Stimulated activated CD4-positive, alpha-beta T cell treated with anti-CD3 and anti-CD28 coated beads, Interleukin-15, amount 100 ng/mL, for 1 hour (primary cell): ENCODE measurements at places on chromosomes 2 and 18.

DNA sequence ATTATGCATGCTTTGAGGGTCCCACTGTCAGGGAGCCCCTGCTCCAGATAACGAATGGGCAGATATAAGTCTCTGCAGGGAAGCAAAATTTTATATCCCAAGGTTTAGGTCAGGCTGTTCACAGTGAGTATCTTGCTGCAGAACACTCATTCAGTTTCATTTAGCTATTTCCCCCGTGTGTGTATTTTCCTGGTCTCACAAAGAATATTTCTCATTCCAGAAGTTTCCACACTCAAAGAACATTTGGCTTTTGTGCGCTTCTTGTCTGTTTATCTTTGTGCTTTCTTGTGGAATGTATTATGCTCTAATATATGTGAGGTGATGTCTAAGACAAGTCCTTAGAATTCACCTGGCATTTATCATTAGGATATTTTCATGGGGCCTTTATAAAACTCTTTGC is 140.4 kb upstream of the MMADHC start:
- DNase-seq, result no peak

DNA sequence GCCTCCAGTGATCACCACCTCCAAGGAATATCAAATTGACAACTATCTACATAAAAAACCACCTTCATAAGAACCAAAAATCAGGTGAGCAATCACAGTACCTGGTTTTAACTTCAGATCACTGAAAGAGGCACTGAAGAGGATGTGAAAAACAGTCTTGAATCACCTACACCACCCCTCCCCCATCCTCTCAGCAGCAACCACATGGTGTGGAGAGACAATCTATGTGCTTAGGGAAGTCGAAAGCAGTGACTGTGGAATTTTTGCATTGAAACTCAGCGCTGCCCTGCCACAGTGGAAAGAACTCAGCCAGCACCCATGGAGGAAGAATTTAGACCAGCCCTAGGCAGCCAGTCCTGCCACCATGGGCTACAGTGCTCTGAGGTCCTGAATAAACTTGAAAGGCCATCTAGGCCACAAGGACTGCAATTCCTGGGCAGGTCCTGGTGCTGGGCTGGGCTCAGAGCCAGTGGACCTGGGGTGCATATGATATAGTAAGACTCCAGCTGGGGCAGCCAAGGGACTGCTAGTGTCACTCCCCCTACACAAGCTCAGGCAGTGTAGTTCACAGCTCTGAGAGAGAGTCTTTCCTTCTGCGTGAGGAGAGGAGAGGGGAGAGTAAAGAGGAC is 75.6 kb downstream of the ATL2 start:
- DNase-seq, result no peak

DNA sequence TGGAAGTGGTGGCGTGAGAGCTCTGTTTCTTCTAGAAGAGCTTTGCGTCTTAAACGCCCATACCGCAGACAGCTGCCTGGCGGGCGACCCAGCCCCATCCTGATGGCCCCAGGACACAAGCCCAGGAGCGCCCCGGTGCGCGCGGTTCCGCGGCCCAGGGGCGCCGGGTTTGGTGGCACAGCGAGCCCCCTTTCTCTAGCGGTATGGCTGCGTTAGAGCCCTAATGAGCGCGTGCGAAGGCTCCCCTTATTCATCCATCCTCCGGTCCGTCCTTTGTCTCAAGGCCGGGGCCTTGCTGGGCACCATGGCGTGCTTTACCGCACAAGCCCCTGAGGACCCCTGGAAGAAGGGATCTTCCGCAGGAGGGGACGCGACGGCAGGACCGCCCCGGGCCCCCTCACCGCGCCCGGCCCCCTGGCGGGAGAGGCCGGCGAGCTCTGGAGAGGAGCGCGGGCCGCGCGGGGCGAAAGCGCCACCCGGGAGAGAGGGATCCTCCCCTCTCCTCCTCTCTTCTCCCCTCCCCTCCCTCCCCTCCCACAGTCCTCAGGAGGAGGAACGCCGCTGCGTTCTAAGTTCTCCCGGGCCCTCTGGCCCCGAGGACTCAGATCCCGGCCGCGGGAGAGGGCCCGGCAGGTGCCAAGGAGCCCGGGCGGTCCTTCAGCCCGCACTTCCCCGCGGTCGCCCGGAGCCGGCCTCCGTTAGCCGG is 626 bp upstream of the SLC1A4 start:
- DNase-seq, result peak; percentile 17

DNA sequence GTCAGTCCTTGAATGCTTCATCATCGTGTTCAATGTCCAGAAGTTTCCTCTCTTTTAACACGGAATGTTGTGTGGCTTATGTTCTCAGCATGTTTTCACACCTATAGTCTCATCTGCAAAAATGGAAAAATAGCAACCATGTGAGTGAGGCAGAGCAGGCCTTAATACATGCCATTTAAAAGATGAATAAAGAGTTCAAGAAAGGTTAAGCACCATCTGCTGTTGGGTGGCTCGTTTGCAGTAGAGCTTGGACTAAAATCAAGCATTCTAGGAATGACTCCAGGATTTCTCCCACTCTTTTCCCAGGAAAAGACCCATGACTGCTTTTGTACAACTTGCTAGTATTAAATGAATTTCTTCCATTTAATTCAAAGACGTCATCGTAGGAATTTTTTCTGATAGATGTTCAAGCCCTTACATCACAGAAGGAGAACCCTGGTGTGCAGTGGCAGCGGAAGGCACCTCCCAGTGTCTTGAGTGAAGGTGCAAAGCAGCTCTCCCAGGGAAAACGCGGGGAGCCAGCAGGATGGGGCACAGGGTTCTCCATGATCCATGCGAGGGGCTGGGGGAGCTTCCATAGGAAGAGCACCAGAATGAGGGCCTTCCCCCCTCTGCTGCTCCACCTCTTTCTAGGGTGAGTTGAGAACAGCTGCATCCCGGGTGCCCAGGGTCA is 9.6 kb downstream of the DCDC2C start:
- DNase-seq, result no peak

GRCh38 chr2:104862058-104862941 is 8.4 kb downstream of the POU3F3 start:
- no peak for DNase-seq

DNA sequence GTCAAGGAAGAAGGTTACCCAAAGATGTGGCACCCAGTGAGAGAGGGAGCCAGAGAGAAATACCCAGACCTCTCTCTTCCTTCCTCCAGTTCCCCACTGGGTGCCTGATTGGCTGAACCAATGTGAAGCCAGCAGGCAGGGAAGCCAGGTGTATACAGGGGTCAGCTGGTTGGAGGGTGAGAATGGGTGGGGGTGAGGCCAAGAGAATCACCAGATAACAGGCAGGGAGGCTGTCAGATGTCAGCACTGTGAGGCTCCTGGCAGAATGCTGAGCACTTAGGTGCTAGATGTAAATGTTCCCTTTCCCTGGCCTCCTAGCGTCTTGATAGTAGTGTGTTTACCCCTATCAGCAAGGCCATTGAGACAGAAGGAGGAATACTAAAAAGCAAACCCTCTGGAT is 104.0 kb upstream of the MGAT5 start:
- no peak for DNase-seq

DNA sequence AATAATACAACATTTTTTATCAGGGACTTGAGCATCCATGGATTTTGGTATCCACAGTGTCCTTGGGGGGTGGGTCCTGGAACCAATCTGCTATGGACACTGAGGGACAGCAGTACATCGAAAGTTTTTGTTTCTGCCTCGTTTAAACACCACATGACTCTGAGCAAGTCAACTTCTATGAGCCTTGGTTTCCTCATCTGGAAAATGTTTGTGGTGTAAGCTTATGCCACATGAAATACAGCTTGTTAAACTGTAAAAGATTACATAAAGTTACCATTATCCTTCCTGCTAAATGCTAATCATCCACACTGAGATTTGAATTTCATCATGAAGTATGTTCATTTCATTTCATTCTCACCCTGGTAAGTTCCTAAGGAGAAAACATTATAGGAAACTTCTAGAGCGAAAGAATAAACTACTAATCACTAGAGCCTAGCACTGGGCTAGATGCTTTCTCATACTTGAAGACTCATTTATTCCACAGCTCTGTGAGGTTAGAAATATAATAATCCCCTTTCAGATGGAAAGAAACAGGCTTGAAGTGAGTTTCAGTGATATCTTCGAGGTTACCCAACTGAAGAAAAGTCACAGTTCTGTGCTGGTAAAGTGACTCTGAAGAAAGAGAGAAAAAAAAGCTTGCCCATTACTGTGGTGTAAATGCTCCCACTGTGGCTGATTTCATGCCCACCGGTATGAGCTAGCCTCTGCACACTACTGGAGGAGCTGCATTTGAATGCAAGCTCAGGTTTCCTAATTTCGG is 29.2 kb downstream of the MCFD2 start:
- no peak for DNase-seq

DNA sequence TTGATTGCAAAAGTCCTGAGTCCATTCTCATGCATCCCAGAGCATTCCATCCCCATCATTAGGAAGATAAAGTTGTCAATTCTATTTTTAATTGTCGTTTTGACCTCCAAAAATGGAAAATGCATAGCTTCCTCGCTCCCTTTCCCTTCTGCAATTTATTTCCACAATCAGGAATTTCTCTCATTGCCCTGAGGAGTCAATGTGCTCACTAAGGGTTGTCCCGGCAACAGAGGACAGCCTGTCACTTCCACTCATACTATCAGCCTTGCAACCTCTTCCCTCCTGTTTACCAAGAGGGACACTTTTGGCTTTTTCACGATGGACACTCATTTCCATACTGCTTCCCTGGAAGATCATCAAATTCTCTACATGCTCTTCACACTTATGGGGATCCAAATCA is 164.8 kb downstream of the MYO5B start:
- DNase-seq, result no peak

DNA sequence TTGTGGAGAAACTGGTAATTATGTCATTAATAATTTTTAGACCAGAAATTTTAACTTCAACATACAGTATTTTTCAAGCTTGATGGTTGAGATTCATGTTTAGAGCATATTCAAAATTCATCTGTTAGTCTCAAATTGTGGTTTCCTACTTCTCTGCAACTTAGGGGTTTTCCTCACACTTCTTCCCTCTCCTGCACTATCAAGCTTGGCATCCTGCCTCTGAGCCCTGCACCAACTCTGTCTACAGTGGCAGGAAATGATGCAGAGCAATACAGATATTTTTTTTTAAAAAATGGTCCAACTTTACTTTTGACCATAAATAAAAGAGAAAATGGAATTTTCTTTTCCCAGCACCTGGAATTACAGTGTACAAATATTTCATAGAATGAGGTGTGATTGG is 247.3 kb downstream of the NUP35 start:
- no peak for DNase-seq

- DNase-seq, result no peak
Measured at GRCh38 chr2:71608034-71608433, 154.7 kb downstream of the DYSF start.

DNA sequence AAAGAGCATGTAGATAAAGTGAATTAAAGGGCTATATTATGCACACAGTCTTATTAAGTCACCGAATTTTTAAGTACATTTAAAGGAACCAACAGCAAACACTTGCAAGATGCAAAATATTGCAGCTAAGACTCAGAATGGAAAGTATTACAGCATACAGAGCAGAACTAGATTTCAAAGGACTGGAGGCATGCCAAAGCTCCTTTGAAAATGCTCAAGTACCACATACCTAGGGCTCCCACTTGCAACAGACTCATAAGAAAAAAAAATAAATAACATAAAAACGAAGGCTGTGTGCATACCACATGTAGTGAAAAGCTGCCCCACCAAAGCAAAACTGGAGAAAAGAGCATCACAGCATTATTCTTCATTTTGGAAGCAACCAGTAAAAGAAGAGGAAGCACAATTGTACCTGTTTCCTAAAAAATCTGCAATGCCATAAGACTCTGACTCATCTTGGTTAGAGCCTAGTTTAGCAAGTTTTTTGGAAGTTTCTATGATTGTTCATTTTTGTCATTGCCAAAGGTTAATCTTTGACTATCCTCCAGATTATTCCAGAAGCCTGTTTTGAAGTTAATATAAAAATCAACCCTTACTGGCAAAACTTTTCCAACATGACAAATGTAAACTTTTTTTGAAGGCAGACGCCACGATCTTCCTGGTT is 306.0 kb upstream of the COL3A1 start:
- no peak for DNase-seq

GRCh38 chr2:123895651-123896050 is 129.4 kb upstream of the CNTNAP5 start:
- no peak for DNase-seq

GRCh38 chr2:220510668-220511067 is 883.2 kb downstream of the SLC4A3 start:
- no peak for DNase-seq

GRCh38 chr2:240539906-240540305 is 17.9 kb downstream of the ANKMY1 start:
- DNase-seq, result no peak

DNA sequence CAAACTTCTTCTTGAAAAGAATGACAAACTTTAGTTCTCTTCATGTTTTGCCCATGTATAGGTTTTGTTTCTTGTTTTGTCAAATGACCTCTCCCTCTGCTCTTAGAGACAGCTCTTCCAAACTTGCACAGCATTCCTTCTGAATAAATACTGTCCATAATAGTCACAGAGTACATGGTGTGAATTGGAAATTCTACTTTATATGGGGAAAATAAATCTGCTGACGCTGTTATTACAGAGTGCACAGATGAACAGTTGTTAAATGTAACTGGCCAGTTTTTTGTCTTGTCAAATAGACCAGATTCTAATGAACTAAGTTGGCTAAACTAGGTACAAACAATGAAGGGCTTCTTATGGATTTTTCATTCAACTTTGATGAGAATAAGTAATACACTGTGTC is 115.8 kb upstream of the DTNA start:
- DNase-seq, result no peak

DNA sequence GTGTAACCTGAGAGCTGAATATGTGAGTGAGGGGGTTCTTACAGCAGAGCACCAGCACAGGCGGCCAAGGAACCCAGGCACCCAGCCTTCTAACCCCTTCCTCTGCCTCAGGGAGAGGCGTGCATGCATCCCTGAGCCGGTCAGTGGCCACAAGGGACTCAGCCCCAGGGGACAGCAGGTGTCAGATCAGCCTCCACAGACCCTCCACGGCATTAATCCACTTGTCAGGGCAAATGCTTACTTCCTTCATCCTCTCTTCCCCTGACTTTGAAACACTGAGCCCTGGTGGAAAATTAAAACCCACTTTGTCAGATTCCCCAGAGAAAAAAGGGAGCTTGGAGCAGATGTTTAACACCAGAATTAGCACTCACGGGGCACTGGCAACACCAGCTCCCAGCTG is 60.5 kb upstream of the SMAD2 start:
- DNase-seq, result no peak

DNA sequence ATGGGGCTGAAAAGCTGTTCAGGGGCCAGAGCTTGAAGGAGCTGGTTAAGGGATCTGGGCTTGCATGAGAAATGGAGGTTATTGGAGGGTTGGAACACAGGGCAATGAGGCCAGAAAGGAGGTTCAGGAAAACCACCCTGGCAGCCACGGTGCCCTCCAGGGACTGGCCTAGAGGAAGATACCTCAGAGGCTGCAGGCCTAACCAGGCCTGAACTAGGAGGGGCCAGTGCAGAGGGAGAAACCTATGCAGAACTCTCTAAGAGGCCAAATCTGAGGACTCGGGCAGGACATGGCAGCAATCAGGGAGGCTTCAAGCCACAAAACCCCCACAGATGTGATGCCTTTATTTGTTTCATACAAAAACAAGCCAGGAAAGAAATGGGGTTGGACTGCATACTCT is 66.8 kb downstream of the BIN1 start:
- no peak for DNase-seq

GRCh38 chr2:159680692-159681091 is 31.6 kb upstream of the MARCHF7 start:
- no peak for DNase-seq
